Upper lobe of left lung (tissue), 6 donors: ENCODE measurements at places on chromosomes 1 and 21. TPM values are rescaled to one million over a fixed set of nuclear protein-coding genes. Genes with fewer than 3 reads are reported as not detected.

HSPB7 gene
- 2.3 TPM for total RNA-seq

OLIG2 gene
- not detected for total RNA-seq

KRTAP8-1 gene
- total RNA-seq: not detected

GART gene
- 60.3 TPM for total RNA-seq

PRCC gene
- 37.1 TPM for total RNA-seq

KCNT2 gene
- total RNA-seq: 9.9 TPM
